ENCODE measurements at places on chromosomes 11 and 22.

DNA sequence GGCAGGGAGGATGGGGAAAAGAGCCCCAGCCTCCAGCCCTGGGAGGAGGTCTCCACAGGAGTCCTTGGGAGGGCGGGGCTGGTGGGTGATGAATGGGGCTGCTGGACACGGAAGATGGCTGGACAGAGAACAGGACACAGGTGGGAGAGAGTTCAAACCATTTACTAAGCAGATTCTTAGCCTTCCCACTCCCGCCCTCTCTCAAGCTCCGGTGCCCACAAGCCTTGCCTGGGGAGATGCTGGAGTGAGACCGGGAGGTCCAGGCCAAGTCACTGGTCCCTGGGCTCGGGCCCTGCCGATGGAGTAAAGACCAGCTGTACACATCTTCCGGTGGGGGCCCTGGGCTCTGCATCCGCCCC lies 1.4 kb downstream of the CLDN5 start:
- no peak for DNase-seq

- peak; percentile 21 for DNase-seq
These were observed 116.2 kb downstream of the KCNQ1OT1 start for GRCh38 chr11:2583605-2583958.

DNA sequence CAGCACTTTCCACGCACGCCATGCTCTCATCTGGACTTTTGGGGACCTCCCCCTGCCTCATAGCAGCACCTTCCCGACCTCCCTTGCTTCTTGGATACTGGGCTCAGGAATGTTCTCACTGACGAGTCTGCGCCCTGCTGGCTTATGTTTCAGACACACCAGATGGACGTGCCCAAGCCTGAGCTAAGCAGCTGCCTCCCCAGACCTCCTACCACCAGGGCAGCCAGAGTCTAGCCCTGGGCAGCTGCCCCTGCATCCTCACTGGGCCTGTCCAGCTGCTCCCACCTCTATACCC lies 13.2 kb upstream of the RGL4 start:
- DNase-seq: no peak

DNA sequence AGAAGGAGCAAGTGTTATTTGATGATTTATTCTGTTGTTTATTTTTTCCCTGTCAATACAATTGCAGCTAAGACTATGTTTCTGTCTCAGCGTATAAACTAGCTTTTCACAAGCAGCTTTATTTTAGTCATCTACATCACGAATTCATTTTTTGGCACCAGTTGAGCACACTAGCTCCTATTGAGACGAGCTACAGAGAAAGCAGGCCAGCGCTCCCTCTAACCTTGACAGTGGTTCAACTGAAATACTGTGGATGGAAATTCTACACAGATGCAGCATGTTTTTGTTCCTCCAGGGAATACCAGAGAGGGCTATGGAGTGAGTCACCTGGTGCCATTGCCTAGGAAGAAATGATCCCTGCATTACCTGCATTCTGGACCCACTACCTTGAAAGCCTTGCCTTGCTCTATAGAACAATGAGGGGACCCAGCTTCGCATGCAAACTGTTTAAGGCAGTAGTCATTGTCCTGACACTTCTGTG lies 108.2 kb upstream of the ARHGAP42 start:
- no peak for DNase-seq

- DNase-seq: no peak
These were observed 726.7 kb downstream of the METTL15 start for GRCh38 chr11:28834877-28835276.

- DNase-seq: no peak
These were observed 39.7 kb upstream of the POU2AF2 start for GRCh38 chr11:111205632-111206385.

GRCh38 chr22:37228106-37229011 lies 15.7 kb downstream of the RAC2 start:
- DNase-seq: peak; percentile 62

GRCh38 chr11:27468209-27468994 lies 4.2 kb downstream of the LGR4 start:
- DNase-seq: no peak

DNA sequence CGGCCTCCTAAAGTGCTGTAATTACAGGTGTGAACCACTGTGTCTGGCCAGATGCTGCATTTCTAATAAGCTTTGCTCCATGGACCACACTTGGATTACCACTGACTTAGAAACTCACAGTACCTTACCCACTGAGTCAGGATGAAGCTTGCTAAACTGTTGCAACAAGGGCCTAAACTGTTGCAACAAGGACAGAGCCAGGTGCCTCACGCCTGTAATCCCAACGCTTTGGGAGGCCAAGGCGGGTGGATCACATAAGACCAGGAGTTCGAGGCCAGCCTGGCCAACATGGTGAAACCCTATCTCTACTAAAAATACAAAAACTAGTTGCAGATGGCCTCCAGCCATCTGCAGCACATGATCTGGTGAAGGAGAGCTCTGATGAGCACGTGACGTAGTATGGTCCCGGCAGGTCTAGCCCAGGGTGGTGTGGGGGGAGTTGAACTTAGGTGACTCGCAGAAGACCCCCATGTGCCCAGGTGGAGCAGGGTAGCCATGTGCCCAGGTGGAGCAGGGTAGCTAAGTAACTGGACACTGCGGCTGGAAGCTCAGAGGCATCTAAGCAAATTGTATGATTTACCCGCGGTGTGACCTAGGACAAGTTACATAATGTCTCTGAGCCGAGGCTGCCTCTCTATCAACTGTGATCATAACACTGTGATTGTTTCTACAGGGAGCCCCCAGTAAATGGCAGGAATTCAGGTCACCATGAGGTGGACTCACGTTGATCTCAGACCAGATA lies 8.4 kb downstream of the SLC25A45 start:
- no peak for DNase-seq

GRCh38 chr11:60485987-60486386 lies 6.6 kb upstream of the MS4A12 start:
- DNase-seq: no peak

DNA sequence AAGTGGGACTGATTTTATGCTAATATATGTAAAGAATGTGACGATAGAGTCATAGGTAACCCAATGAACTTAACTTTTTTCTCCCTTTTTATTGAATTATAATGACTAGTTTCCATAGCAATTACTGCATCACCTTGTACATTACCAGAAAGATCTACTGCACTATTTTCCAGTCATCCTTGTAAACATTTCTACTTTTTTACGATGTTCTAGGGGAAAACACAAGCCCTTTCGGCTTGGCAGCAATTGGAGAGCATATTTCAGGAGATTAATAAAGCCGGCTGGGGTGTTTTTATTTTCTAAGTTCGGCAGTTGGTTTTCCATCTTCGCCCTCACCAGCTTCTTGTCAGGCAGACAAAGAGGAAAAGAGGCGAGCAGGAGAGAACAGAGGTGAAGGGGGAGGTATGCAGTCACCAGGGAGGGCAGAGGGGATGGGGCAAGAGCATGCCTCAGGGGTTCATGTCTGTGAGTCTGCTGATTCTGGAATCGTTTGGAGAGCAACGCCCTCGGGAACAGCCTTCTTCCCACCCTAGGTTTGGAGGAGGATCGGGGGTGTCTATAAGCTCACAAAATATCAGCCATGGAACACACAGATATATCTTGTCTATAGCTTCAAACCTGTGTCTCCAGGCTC lies 476.4 kb downstream of the MIAT start:
- no peak for DNase-seq

DNA sequence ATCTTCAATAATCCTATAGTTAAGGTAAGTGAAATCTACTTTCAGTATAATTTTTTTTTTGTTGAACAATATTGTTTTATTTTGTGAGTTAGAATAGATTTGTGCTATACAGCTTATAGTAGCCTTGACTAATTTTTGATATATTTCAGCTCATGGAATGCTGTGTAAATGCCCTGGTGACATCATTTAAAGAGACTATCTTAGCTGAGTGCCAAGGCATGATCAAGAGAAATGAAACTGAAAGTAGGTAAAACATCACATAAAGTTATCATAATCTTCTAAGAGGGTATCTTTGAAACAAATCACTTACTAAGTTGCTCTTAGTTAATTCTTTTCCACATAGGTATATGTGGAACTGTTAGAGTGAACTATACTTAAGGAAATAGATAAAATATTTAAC lies 51.4 kb upstream of the ACAT1 start:
- DNase-seq: no peak

DNA sequence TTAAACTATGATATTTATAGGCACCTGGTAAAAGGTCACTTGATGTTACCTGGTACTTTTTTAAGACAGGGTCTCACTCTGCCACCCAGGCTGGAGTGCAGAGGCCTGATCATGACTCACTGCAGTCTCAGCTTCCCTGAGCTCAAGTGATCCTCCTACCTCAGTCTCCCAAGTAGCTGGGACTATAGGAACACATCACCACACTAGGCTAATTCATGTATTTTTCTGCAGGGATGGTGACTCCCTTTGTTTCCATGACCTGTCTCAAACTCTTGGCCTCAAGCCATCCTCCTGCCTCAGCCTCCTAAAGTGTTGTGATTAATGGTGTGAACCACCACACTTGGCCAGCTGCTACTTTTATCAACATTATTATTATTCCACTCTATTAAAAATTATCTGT lies 47.6 kb downstream of the OR4C45 start:
- no peak for DNase-seq

DNA sequence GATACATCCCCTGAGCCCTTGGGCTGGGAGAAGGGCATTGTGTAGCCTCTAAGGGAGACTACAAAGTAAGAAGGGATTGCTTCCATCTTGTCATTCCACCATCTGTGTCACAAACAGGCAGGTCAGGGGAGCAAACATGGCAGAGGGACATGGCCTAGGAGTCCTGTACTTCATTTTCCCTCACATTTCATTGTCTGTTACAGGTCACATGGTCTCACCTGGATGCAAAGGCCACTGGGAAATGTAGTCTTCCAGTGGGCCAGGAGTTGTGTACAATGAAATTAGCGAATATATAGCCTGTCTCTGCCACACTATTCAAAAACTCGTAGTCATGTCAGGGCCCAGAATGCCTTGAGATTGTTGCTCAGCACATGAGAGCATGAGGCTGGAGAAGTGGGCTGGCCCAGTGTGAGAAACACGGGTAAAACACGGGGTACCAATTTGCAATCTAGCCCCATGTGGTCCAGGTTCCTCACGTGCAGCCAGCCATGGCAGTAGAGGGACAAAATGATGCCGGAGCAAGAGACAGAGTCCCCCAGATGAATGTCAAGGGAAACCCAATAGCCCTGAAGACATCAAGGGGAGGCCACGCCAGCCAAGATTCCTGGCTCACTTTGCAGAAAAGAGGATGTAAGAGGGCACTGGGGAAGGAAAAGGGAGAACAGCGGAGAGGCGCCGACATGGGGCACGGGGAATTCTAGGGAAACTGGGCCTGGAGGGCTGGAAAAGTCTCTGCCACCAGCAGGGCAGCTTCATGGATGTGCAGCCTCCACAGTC lies 47.7 kb upstream of the EMID1 start:
- no peak for DNase-seq

- peak; percentile 81 for DNase-seq
These were observed 7.3 kb downstream of the ADORA2A start for GRCh38 chr22:24434471-24435322.

GRCh38 chr11:113112307-113112706 lies 151.1 kb downstream of the NCAM1 start:
- DNase-seq: no peak

DNA sequence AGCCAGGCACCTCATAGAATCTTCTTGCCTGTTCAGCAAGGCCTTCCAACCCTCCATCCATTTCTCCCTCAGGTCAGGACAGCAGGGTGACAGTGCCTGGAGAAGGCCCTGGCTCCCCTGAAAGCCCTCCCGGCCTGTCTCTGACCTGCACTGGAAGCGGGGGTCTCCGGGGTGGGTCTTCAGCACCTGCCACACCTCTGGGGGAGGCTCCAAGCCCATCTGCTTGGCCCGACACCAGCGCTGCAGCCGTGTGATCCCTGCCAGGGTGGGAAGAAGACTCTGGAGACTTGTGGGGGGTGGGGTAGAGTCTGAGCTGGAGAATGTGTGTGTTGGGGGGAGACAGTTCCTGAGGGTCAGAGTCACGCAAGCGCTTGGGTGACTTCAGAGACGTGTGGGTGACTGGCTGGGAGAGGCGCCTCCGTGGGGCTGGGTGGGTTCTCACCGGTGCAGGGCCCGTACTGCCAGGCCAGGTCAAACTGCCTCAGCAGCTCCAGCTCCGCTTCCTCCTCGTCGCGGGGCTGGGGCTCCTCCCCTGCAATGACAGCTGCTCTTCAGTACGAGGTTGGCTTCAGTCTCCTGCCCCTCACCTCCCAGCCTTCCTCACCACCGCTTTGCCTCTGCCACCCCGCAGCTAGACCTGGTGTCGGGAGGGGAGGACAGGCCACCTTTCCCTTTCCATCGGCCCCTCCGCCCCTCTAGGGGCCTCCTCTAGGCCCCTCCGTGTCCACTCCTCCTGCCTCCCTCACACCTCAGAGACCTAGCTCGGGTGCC lies 615 bp downstream of the POLD4 start:
- DNase-seq: no peak

DNA sequence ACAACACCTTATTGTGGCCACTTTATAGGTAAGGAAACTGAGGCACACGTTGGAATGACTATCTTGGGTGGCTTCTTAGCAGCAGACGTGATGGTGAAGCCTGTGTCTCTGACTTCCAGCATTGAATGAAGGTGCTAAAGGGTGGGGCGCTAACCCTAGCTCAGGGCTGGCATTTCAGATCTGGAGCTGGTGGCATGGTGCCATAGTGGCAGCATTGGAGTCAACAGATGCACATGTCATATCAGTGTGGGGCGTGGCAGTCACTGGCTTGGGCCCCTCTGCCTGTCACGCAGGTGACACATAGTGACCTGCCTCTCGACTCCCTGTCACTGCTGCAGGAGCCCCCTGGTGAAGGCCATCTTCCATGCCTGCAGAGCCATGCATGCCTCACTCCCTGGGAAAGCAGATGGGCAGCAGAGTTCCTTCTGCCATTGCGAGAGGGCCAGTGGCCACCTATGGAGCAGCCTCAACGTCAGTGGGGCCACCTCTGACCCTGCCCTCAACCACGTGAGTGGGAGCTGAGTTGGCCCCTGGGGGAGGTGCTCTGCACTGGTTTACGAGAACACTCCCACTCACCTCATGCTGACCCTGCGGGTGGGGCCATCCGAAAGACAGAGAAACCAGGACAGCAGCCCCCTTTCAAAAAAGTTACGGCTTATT lies 14.8 kb downstream of the SHISA8 start:
- no peak for DNase-seq

GRCh38 chr22:45677063-45677462 lies 5.4 kb downstream of the ATXN10 start:
- no peak for DNase-seq

DNA sequence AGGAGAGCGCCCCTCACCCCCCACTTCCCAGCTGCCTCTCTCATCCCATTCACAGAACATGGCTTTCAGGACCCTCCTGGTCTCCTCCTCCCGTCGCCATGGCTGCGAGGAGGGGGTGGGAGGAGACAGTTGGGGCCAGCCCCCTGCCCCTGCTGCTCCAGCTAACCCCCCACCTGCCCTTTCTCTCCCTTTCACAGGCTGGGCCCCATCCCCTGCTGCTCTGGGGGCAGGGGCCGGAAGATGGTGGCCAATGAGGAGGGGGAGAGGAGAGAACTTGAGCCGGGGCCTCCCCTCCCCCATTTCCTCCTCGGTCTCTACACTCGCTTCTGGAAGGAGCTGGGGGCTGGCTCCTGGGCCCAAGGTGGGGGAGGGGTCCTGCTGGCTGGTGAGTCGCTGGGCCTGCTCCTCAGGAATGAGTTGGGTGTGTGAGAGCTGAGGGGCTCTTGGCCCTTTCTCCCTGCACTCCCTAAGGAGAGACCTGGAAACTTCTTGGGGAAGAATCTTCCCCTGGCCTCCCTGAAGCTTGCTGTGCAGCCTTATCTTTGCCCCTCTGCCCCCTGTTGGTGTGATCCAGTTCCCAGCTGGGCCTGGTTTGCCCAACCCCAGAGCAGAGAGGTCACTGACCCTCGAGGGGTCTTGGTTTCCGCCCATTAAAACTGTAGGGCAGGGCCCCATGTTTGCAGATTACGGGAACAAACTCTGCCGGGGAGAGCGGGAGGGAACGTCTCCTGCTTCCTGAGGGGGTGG lies 10.2 kb downstream of the YPEL4 start:
- DNase-seq: peak; percentile 57

Data from activated naive CD8-positive, alpha-beta T cell treated with anti-CD3 and anti-CD28 coated beads, Interleukin-2, amount 10 ng/mL, durations not matched to agents 7 days and 5 days (primary cell).